Stimulated activated CD8-positive, alpha-beta memory T cell treated with anti-CD3 and anti-CD28 coated beads, Interleukin-7, amount 100 ng/mL, for 1 hour (primary cell): ENCODE measurements at places on chromosomes 5 and 9.

DNA sequence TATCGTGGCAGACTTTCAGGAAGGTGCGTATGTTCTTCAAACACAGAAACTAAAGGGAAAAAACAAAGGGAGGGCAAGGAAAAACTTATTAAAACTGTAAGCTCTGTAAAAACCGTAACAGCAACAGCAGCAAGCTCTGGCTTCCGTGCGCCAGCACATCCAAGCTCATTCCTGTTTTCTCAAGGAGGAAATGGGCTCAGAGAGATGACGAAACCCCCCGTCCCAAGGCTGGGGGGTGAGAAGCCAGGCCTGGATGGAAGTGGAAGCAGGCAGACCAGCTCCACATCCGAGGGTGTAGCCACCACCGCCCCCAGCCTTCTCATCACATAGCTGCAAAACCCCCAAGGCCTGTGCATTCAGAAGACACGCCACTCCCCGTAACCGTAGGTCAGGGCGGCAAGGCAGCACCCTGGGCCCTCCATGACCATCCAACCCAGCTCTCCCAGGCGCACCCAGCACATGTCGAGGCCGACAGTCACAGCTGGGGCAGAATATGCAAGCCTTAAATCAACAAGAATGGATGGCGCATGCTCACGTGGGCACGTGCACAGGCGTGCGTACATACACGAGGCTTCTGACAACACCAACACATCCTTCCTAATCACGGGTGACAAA, 52.8 kb downstream of the VAV2 start:
- DNase-seq: no peak

DNA sequence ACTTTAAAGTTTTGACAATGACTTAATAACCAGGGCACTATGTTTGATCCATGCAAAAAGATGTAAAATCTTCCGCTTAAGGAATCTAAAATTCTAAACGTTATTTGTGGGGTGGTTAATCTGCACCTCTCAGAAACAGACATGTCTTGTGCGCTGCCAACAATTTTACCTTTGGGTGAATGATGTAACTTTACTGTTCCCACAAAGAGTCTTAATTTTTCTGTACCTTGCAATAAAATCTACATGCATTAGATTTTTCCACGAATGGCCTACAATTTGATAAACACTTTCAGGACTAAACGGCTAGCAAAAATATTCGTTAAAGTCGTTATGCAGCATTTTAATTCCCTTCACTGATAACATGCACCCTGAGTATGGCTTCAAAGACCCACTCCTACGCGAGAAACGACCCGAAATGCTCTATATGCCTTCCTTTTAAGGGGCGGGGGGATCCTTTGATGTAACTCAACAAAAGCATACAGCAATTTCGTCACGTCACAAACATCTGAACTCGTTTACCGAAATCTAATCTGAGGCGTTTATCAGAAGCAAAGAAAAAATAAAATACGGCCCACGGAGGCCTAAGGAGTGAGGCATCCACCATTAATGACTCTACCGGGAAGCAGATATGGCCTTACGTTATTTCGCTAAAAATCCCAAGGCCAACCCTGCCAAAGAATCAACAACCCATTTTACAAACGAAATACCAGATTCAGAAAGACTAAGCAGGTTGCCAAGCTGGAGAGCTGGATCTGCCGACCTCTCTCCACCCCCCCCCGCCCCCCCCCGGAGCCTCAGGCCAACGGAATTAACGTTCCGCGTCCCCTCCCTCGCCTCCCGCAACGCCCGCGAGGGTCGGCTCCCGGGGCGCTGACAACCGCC, 621 bp downstream of the AK6 start:
- DNase-seq: no peak

DNA sequence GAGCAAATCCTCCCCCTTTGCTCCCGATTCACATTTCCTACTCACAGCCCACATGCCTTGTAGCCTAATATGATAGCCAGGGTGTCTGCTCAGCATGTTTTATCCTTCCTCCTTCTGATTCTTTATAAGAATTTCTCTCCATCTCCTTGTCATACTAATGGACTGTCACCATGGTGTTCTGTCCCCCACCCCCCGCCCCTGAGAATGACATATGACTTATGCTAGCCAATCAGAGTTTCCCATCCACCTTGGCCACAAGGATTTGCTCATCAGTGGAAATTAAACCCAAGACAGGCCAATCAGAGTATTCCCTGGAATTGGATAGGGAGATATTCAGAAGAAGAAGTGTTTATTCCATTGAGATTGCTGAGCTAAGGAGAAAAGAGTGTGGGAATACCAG, 16.0 kb downstream of the ABLIM3 start:
- DNase-seq: no peak

GRCh38 chr9:122463828-122464632, 13.7 kb downstream of the OR1J1 start:
- DNase-seq: peak; percentile 5

- DNase-seq: no peak
Measured at GRCh38 chr5:55159763-55160492, at the start of gene GPX8. TSS of gene GPX8 (plus strand) at chr5:55160171. CDS start at chr5:55160193, 22 bp downstream.

GRCh38 chr9:97900738-97901565, 21.3 kb downstream of the TRMO start:
- no peak for DNase-seq

DNA sequence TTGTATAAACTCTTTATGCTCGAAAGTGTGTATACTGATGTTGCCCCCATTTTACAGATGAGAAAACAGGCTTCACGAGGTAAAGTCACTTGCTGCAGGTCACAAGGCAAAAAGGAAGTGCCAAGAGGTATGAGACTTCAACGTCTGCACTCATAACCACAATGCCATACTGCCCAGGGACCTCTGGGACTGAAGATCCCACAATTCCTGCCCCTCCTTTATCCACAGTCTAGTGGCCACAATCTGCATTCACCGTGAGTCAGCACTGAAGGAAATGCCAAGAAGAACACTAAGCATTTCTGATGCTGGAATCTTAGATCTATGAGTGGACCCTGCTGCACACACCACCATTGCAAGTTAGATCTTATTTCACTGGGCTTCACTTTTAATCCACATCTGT, 37.3 kb downstream of the MED27 start:
- no peak for DNase-seq

DNA sequence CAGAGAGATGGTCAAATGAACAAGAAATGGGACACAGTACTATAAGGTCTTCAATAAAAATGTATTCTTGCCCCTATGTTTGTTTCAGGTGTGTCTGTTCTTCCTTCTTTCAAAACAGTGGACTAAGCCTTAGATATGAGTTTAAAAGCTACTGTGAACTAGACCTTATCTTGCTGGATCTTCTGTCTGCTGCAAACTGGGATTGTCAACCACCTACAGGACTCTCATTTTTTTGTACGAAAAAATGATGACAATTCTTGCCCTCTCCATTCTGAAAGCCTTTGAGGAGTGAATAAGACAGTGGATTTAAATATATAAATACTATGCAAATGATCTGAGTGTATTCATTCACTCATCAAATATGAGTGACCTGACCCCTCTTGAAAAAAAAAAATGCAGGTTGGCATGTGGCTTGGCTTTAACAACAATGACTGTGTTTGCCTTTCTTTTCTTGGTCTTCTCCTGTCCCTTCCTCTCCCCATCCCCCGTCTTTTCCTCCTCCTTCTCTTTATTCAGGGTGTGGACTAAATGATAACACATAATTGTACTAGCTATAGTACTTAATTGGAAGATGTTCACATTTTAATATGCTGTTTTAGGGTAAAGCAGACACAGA, 235.5 kb upstream of the TRIM32 start:
- DNase-seq: no peak

DNA sequence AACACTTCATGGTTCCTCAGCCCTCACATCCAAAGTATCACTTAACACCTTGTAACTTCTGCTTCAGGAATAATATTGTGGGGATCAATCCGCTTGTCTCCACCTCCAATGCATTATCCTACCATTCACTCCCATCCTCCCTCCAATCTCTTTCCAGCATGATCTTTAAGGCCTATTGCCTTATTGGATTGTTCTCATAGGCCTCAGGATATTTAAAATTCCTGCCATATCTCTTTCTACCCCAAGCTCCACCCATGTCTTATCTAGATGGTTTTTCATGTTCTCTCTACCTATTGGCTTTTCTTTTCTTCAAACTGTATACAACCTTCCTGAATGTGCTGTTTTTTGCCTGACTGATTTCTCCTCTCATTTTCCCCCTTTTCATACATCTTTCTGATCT, 7.2 kb downstream of the KDM4C start:
- no peak for DNase-seq

GRCh38 chr5:119304439-119305211, 51.2 kb upstream of the TNFAIP8 start:
- DNase-seq: no peak

GRCh38 chr5:66326276-66326675, 182.2 kb downstream of the SREK1 start:
- no peak for DNase-seq

- no peak for DNase-seq
Measured at GRCh38 chr5:3153226-3153858, 401.9 kb upstream of the IRX2 start.

GRCh38 chr5:53416144-53416738, 64.2 kb upstream of the FST start:
- DNase-seq: no peak

GRCh38 chr9:129145316-129145715, 32.7 kb downstream of the IER5L start:
- DNase-seq: no peak

- no peak for DNase-seq
Measured at GRCh38 chr5:150595466-150596031, 44.9 kb upstream of the SYNPO start.

- no peak for DNase-seq
Measured at GRCh38 chr9:4506490-4506889, 16.2 kb downstream of the SLC1A1 start.

GRCh38 chr5:113450462-113450861, 15.7 kb upstream of the TSSK1B start:
- DNase-seq: no peak

- DNase-seq: no peak
Measured at GRCh38 chr9:92507005-92507404, 24.7 kb upstream of the ASPN start.

DNA sequence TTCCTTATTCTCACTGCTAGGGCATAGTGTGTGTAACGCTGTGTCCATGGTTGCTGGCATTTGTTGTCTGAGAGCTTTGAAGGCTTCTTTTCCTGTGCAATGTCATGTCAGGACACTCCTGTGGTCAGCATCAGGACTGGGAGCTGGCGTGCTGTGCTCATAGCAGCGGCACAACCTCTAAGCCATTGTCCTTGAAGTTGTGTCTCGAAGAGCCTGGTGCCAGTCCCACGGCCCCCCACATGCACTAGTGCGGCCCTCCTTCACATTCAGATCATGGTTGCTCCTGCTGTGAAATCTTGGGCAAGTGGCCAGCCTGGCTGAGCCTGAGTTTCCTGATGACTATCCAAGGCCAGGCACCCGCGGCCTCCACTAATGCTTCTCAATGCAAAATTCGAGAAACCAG, 32.4 kb downstream of the PDZD2 start:
- DNase-seq: no peak

- no peak for DNase-seq
Measured at GRCh38 chr9:77161966-77162365, 15.4 kb upstream of the VPS13A start.

- no peak for DNase-seq
Measured at GRCh38 chr9:124292696-124293593, 35.2 kb downstream of the NEK6 start.

GRCh38 chr5:32044939-32045338, 129.2 kb downstream of the GOLPH3 start:
- no peak for DNase-seq

GRCh38 chr9:128257086-128257825, 18.6 kb downstream of the GOLGA2 start:
- no peak for DNase-seq

- DNase-seq: no peak
Measured at GRCh38 chr9:130262061-130262745, 3.4 kb upstream of the HMCN2 start.

GRCh38 chr5:179825655-179826182, 5.0 kb downstream of the SQSTM1 start:
- DNase-seq: no peak

- DNase-seq: no peak
Measured at GRCh38 chr5:94830520-94830919, 212.1 kb downstream of the SLF1 start.

- no peak for DNase-seq
Measured at GRCh38 chr9:1702701-1703100, 312.4 kb upstream of the SMARCA2 start.
